Airway epithelial cell (primary cell): ENCODE measurements at places on chromosomes 5 and 9. TPM values are rescaled to one million over a fixed set of nuclear protein-coding genes. Genes with fewer than 3 reads are reported as not detected.

C9orf153 gene
- not detected in 2 replicates for total RNA-seq

PCDHGA4 gene
- 0.23 and 0.63 TPM in 2 replicates for total RNA-seq

EGFL7 gene
- total RNA-seq = 27.7 and 28.8 TPM in 2 replicates

STPG3 gene
- not detected in 2 replicates for total RNA-seq

S1PR3 gene
- 0.70 and 2.4 TPM in 2 replicates for total RNA-seq

KIF20A gene
- 39.3 and 45.1 TPM in 2 replicates for total RNA-seq

PCDHA13 gene
- total RNA-seq = not detected in 2 replicates

FOCAD gene
- 33.0 and 60.8 TPM in 2 replicates for total RNA-seq

SPATA24 gene
- 5.3 and 5.4 TPM in 2 replicates for total RNA-seq
